ENCODE measurements at places on chromosomes 11 and 22.

GRCh38 chr11:74540270-74540669 is 46.7 kb upstream of the LIPT2 start:
- no peak for DNase-seq

GRCh38 chr11:57804466-57804865 is 42.9 kb downstream of the CTNND1 start:
- DNase-seq, result no peak

DNA sequence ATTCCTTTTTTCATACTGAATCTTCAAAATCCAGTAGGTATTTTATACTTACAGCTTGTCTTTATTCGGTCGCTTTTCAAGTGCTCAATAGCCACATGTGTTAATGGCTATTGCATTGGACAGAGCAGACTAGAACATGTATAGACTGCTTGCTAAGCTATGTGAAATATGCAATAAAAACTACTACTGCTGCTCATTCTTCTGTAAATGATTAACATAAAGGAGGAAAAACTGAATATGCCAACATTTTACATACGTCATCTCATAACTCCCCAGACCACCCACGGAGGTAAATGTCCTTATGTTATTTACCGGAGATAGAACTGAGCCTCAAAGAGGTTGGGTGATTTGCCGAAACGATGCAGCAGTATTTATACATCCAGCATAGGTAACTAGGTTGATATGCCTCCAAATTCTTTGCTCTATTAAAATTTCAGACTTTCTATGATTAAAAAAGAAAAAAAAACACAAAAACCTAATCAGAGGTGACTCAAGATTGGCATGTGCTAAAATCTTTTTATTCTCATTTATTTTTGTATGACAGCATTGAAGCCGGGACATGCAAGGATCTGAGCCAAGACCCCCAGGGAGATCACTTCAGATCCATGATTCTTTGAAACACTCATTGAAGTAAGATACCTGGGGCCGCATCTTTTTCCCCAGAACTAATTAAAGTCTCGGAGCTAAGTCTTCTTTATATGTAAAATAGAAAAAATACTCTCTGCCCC is 78.5 kb upstream of the OR5AK2 start:
- DNase-seq, result no peak

GRCh38 chr11:123822599-123822998 is 16.4 kb upstream of the OR6M1 start:
- DNase-seq, result no peak

- DNase-seq, result no peak
Measured at GRCh38 chr22:49850021-49850911, 3.4 kb upstream of the ZBED4 start.

- DNase-seq, result no peak
Measured at GRCh38 chr22:26770624-26771023, 113.2 kb downstream of the MIAT start.

DNA sequence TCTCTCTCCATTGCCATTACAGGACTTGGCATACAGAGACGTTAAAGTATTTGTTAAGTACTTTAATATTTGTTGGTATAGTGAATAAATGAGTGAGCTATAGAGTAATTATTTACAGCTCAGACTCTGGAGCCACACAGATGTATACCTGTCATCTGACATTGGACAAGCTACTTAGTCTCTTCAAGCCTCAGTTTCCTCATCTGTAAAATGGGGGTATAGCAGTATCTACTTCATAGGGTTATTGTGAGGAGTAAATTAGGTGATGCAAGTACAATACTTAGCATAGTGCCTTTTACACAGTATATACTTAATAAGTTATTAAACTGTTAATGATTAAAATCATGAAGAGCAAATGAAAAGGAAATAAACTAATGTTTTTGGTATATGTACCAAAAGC is 203.2 kb downstream of the NAV2 start:
- no peak for DNase-seq

DNA sequence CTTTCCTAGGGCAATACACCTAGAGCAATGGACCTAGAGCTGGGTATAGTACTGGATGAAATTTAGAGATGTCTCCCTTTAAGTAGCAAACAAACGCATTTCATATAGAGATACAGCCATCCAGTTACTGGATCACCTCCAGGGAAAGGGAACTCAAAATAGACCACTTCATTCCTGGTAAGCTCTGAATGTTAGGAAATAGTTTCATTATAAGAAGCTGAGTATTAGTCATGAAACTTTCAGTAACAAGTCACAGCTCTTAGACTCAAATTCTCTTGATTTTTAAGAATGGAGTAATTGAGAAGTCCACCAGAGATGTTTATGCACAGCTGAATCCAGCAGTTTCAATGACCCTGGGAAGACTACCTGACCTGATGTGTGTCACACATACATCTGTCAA is 221.9 kb downstream of the FAM76B start:
- DNase-seq, result no peak

DNA sequence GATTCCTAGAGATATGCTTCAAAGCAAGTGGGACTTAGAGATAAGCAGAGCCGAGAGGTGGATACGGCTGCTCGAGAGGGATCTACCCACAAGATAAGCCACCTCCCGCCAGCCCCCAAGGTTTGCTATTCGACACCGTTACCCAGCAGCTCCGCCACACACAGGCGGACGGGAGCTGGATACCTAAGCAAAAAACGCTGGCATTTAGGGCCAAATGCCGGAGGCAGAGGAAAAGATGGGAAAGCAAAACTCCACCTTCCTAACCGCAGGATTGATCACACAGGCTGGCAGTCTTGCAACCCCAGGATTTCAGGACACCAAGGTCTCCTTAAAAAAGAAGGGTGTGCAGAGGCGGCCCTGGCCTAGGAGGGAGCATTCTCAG is 709 bp downstream of the FTH1 start:
- DNase-seq, result no peak

DNA sequence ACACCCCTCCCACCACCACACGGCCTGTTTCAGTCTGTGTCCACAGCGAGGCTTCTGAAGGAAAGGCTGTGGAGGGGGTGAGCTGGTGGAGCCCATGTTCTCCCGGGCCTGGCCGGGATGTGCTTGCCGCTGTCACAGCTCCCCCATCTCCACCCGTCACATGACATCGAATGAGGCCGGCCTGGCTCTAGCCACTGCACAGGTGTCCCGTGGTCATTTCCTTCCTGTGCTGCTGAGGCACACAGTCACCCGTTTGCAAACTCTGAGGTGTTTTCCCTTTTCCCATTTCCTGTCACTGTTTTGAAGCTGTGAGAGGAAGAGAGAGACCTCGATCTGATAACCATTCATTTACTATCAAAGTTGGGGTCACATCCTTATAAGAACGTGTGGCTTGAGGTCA is 55.7 kb upstream of the CLDN5 start:
- DNase-seq, result no peak

GRCh38 chr11:91921974-91922373 is 302.6 kb upstream of the FAT3 start:
- no peak for DNase-seq

DNA sequence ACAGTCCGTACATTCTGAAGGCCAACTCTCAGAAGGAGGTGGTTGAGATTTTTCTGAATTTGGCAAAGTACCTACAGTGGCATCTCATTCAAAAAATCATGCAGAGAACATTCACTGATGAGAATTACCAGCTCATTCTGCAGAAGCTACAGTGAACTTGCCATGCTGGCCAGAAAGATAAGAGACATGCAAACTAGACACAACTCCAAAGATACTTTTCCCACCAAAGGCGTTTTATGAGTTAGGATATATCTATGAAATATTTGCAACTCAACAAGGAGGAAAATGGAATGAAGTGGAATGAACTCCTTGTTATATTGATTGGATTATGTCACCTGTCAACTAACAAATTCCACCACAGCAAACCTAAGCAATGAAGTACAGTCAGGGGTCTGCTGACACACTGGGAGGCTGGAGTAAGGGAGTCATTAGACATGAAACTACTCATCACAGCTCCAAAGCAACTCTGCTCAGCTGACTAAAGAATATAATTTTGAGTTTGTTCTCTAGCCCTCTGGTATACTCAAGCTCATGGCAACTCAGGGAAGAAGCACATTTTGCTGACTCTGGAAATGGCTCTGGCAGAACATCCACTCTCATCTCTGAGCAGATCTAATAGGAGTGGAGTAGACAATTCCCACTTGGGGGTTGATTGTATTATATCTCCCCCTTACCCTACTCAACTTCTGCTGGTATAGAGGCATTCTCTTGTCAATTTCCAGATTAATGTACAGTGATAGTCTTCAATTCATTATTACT is 22.9 kb downstream of the MAML2 start:
- no peak for DNase-seq

DNA sequence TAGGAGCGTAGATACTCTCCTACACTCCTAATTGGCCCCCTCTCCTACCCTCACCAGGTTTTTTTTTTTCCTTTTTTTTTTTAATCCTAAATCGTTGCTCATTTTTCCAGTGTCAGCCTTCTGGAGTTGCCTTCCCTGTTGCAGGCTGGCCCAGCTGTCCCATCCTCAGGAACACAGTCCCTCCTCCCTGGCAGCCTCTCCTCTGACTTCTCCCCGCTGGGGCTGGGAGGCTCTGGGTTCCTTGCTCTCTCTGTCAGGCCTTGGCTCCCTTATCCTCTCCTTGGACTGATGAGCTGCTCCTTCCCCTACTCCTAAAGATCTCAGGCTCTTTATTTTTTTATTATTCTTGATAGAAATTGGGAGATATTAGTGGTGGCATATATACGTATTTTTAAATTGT is 62.2 kb downstream of the PKNOX2 start:
- no peak for DNase-seq

DNA sequence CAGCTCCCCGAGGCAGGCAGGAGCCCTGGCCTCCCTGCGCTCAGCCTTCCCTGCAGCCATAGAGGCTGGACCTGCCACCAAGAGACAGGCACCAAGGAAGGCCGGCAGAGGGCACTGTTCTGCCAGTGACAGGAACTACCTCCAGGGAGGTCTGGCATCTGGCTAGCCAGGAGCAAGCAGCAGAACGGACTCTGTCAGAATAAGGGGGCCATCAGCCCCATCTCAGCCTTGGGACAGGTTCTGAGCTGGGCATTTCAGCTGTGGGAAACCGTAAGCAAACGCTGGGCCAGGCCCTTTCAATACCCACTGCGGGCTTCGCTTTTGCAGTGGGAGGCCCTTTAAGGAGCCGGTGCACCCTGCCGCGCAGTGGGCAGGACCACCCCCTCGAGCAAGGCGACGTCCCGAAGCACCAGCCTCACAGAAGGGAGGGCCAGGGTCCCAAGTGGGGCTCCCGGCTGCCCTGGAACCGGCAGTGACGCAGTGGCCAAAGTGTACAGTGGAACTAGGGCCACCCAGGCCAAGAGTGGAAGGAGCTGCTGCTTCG is 18.2 kb downstream of the IFT27 start:
- peak; percentile 80 for DNase-seq
